Hepatocyte (in vitro differentiated cells): ENCODE measurements at places on chromosomes 4 and X.
A peak's percentile ranks its signal among the peaks of the same experiment; 100 is the strongest.

DNA sequence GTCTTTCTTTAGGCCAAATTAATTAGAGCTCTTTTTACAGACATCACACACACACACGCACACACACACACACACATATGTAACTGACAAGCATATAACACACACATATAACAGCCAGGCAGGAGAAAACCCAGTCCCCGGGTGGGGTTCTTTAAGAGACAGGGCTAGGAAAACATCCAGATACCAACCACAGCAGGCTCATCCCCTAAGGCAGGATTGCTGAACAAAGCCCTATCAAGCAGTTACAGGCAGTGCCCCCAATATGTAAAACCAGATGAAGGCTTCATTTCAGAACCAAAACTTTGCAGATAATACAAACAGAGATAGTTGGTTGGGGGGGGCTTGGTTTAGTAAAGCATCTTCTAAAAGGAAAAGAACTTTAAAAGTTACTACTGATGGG, 18.0 kb upstream of the FAM47E start:
- H3K27ac ChIP-seq, result peak overlapping the region; percentile 90
- no peak overlapping the region for H3K4me3 ChIP-seq
- no peaks in the 10 kb centered on the region for H3K27me3 ChIP-seq
- no peak for DNase-seq

DNA sequence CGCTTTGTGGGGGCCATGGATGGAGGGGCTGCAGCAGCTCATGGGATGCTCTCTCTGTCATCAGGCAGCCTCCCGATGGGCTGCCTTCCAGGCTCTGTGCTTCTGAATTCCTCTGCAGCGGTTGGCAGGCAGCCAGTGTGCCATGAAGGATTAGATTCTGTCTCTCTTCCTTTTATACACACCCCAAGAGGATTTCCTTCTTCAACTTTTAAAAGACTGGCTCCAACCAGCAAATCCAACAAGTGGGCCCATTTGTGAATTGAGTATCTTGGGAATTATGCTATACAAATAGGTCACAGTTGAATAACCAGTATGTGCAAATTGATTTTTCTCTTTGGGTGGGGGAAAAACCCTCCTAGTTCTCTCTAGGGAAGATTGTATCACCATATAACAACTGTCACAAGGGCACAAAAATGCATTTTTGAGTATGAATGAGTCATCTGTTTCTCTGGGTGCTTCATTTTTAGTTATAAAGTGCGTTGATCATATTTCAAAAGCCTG, 96.8 kb upstream of the FAT1 start:
- no peak overlapping the region for H3K27ac ChIP-seq
- H3K27me3 ChIP-seq, result no peaks in the 10 kb centered on the region
- peaks cover 3% of the 10 kb centered on the region for H3K4me1 ChIP-seq
- no peak overlapping the region for H3K4me3 ChIP-seq
- peak; percentile 24 for DNase-seq

- DNase-seq, result no peak
- H3K4me1 ChIP-seq, result no peaks in the 10 kb centered on the region
- no peaks in the 10 kb centered on the region for H3K27me3 ChIP-seq
- H3K36me3 ChIP-seq, result no peaks in the 10 kb centered on the region
These were observed 105.0 kb downstream of the NDST3 start for GRCh38 chr4:118139241-118139640.

DNA sequence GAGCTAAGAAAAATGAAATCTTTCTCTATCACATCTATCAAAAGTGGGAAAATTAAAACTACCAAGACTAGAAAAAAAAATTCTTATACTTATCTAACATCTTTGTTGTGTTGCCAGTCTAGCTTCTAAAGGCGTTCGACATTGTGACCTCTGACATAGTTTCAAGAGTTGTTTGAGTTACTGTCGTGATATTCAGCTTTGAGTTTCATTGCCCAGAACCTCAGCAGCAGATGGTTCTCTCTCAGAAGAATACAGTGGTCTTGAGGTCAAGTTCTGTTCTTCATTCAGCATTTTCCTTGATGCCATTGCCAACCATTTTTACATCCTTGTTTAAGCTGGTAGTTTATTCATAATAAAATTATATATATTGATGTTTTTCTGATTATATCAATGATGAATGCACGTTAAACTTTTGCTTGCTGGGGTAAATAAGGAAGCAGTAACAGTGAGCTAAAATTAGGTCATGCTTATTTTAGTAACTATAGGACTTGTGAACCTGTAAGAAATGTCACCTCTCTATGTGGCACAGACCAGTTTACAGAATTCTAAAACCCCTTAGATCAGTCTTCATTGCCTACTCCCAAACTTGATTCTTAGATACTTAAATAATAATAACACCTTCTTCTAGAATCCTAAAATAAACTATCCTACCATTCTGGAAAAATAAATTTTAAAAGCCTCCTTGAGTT, 23.1 kb upstream of the SMIM31 start:
- no peaks in the 10 kb centered on the region for H3K36me3 ChIP-seq
- DNase-seq, result no peak
- no peaks in the 10 kb centered on the region for H3K27me3 ChIP-seq
- no peak overlapping the region for H3K4me3 ChIP-seq
- no peaks in the 10 kb centered on the region for H3K4me1 ChIP-seq

GRCh38 chr4:116949856-116950255, 135.5 kb downstream of the TRAM1L1 start:
- no peak overlapping the region for H3K4me3 ChIP-seq
- no peaks in the 10 kb centered on the region for H3K4me1 ChIP-seq
- DNase-seq, result no peak
- no peaks in the 10 kb centered on the region for H3K36me3 ChIP-seq
- no peak overlapping the region for H3K27ac ChIP-seq
- no peaks in the 10 kb centered on the region for H3K27me3 ChIP-seq

DNA sequence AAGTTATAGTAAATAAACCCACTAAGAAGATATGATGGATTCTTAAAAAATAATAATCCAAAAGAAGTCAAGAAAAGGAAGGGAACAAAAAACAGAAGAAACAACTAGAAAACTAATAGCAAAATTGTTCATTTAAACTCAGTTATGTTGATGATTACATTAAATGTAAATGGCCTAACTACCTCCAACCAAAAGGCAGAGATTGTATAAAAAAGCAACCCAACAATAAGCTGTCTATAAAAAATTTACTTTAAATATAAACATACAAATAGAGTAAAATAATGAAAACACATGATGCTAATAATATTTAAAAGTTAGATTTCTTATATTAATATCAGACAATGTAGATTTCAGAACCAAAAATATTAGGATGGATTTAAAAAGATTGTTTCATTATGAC, 340.6 kb downstream of the CAMK2D start:
- DNase-seq, result no peak
- no peak overlapping the region for H3K4me3 ChIP-seq
- H3K4me1 ChIP-seq, result no peaks in the 10 kb centered on the region
- no peaks in the 10 kb centered on the region for H3K36me3 ChIP-seq

GRCh38 chr4:88244056-88244455, 40.3 kb downstream of the PPM1K start:
- DNase-seq, result no peak
- H3K36me3 ChIP-seq, result no peaks in the 10 kb centered on the region
- H3K27me3 ChIP-seq, result no peaks in the 10 kb centered on the region
- no peak overlapping the region for H3K4me3 ChIP-seq

GRCh38 chr4:86946868-86947500, 12.2 kb downstream of the AFF1 start:
- peaks cover 9% of the 10 kb centered on the region for H3K4me1 ChIP-seq
- no peak overlapping the region for H3K27ac ChIP-seq
- no peak overlapping the region for H3K4me3 ChIP-seq
- H3K27me3 ChIP-seq, result no peaks in the 10 kb centered on the region
- DNase-seq, result no peak

- no peak overlapping the region for H3K27ac ChIP-seq
- H3K4me3 ChIP-seq, result no peak overlapping the region
- H3K27me3 ChIP-seq, result peaks cover 7% of the 10 kb centered on the region
- no peak for DNase-seq
- H3K36me3 ChIP-seq, result no peaks in the 10 kb centered on the region
These were observed 15.5 kb upstream of the ESX1 start for GRCh38 chrX:104270212-104270611.

GRCh38 chr4:95715830-95716229, 124.1 kb upstream of the PDHA2 start:
- no peaks in the 10 kb centered on the region for H3K36me3 ChIP-seq
- peak; percentile 46 for DNase-seq
- H3K27ac ChIP-seq, result peak overlapping the region; percentile 7
- no peak overlapping the region for H3K4me3 ChIP-seq
- H3K27me3 ChIP-seq, result no peaks in the 10 kb centered on the region

- no peak for DNase-seq
- H3K4me3 ChIP-seq, result no peak overlapping the region
- no peaks in the 10 kb centered on the region for H3K4me1 ChIP-seq
- H3K27ac ChIP-seq, result no peak overlapping the region
- no peaks in the 10 kb centered on the region for H3K36me3 ChIP-seq
These were observed 210.7 kb upstream of the PRPS2 start for GRCh38 chrX:12580548-12580947.

- H3K27ac ChIP-seq, result no peak overlapping the region
- DNase-seq, result no peak
- no peaks in the 10 kb centered on the region for H3K27me3 ChIP-seq
- H3K4me3 ChIP-seq, result no peak overlapping the region
- H3K36me3 ChIP-seq, result no peaks in the 10 kb centered on the region
These were observed 100.0 kb upstream of the STX18 start for GRCh38 chr4:4641661-4642495.

DNA sequence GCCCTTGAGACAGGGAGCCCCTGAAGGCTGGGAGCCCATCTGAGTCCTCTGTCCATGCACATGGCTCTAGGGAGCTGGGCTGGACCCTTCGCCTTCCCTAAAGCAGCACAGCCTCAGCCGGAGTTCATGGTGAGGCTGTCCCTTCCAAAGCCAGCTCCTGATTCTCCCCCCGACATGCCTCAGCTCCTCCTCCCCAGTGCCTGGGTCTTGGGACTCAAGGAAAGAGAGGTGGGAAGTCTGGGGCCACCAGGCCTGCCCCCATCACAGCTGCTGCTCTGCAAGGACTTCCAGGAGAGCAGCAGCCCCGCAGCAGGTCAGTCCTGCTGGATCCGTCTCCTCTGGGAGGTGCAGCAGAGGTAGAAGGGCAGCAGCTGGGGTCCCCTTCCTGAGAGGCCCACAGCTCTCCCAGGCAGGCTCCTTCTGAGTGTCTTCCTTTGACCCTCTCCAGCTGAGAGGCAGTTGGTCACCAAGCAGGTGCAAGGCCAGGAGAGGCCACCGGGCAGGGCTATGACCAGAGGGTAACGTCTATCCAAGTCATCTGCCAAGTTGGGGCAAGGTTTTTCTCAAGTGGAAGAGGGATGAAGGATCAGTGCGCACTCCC, 90.5 kb downstream of the ADRA2C start:
- H3K4me1 ChIP-seq, result no peaks in the 10 kb centered on the region
- H3K36me3 ChIP-seq, result no peaks in the 10 kb centered on the region
- H3K27me3 ChIP-seq, result peaks cover 6% of the 10 kb centered on the region
- no peak for DNase-seq
- H3K4me3 ChIP-seq, result no peak overlapping the region

DNA sequence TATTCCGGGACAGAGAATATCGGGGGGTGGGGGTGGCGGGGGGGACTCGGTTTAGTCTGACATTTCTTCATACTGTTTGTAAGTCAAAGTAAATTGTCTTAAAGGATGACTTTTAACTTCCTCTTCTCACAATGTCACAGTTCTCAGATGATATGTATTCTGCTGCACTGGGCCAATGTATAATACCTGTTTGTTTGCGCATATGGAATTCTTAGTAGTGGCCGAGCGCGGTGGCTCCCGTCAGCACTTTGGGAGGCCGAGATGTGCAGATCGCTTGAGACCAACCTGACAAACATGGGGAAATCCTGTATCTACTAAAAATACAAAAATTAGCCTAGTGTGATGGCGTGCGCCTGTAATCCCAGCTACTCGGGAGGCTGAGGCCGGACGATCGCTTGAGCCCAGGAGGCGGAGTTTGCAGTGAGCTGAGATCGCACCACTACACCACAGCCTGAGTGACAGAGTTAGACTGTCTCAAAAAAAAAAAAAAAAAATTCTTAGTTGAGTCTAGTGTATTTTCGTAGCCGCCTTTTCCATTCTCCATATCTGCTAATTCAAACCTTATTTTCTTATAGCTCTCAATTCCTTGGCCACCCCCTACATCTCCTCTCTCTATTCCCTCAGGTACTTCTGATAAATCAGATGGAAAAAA, 851 bp downstream of the POLR2B start:
- H3K27me3 ChIP-seq, result no peaks in the 10 kb centered on the region
- H3K4me1 ChIP-seq, result peaks cover 14% of the 10 kb centered on the region
- peak overlapping the region; percentile 91 for H3K27ac ChIP-seq
- no peaks in the 10 kb centered on the region for H3K36me3 ChIP-seq
- DNase-seq, result peak; percentile 48

DNA sequence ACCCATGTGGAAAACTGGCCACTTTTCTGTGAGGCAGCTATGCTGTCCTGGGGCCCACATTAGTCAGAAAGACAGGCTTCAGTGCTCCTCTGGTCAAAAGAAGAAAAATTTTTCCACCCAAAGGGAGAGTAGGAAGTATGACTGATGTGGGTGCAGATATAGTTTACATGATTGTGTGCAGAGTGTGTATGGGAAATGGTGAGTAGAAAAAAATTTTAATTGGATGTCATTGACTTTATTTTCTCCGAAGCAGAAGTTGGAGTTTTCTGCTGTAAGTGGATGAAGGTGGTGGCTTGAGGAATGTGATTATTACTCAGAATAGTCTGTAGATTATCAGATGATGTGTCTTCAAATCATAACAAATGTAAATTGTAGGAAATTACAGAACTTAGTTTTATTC, 241.5 kb upstream of the IGFBP7 start:
- H3K36me3 ChIP-seq, result no peaks in the 10 kb centered on the region
- no peaks in the 10 kb centered on the region for H3K4me1 ChIP-seq
- no peak overlapping the region for H3K4me3 ChIP-seq
- H3K27me3 ChIP-seq, result no peaks in the 10 kb centered on the region
- no peak overlapping the region for H3K27ac ChIP-seq

DNA sequence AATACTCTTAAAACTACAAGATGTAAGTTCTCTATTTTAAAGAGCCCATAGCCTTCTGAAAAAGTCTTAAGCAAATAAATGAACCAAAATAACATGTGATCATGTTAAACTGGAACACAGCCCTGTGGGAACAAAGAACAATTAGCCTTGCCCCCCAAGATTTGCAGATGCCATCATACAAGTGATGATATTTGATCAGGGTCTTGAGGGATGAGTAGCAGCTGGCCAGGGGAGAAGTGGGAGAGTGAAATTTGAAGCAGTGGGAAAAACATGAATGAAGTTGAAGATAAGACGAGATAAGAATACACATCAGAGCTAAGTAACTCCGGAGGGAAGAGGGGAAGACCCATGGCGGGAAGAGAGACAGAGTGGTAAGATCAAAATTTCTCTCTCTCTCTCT, 450.1 kb upstream of the FTHL17 start:
- H3K4me1 ChIP-seq, result no peaks in the 10 kb centered on the region
- no peak for DNase-seq
- H3K27ac ChIP-seq, result no peak overlapping the region
- no peak overlapping the region for H3K4me3 ChIP-seq
- no peaks in the 10 kb centered on the region for H3K27me3 ChIP-seq

DNA sequence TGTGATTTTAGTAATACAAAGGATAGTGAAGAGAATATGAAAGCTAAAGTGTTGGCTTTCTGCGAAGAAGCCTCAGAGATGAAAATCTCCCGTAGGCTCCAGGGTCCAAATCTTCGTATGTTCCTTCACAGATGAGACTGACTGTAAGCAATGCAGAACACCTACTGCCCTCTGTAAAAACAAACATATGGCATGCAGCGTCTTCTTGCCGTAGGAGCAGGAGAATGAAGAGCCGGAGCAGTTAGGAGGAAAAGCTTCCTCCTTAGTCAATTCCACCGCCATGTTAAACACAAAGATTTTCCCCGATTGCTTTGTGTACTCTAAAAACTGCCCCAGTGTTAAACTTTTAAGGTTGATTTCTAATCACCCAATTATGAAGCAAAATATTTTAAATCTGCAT, 22.5 kb downstream of the RWDD4 start:
- no peak overlapping the region for H3K4me3 ChIP-seq
- no peaks in the 10 kb centered on the region for H3K36me3 ChIP-seq
- peak overlapping the region; percentile 57 for H3K27ac ChIP-seq
- peak; percentile 34 for DNase-seq
- no peaks in the 10 kb centered on the region for H3K27me3 ChIP-seq
